ENCODE measurements at places on chromosomes 1 and 21.

GRCh38 chr1:171530676-171531075, 45.3 kb downstream of the PRRC2C start:
- no peak for DNase-seq

- no peak for DNase-seq
Observed at GRCh38 chr21:34813266-34813894, 144.6 kb downstream of the CLIC6 start.

GRCh38 chr1:164602480-164603093, 43.6 kb downstream of the PBX1 start:
- DNase-seq: no peak

DNA sequence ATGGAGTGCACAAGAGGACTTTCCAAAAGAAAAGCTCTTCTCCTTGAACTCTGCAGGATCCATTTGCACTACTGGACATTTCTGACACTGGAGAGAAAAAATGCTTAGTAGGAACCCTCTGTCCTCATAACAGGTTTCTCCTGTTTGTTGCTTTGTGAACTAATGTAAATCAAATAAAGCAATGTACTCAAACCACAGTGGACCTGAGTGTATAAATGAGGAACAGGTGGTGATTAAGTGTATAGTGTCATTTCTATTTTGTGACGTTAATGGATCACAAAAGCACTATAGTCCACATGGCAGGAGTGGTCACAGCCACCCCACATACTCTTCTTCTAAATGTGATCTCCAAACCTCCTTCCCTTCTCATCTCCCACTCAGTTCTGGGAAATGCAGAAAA, 268.4 kb upstream of the DUSP10 start:
- no peak for DNase-seq

DNA sequence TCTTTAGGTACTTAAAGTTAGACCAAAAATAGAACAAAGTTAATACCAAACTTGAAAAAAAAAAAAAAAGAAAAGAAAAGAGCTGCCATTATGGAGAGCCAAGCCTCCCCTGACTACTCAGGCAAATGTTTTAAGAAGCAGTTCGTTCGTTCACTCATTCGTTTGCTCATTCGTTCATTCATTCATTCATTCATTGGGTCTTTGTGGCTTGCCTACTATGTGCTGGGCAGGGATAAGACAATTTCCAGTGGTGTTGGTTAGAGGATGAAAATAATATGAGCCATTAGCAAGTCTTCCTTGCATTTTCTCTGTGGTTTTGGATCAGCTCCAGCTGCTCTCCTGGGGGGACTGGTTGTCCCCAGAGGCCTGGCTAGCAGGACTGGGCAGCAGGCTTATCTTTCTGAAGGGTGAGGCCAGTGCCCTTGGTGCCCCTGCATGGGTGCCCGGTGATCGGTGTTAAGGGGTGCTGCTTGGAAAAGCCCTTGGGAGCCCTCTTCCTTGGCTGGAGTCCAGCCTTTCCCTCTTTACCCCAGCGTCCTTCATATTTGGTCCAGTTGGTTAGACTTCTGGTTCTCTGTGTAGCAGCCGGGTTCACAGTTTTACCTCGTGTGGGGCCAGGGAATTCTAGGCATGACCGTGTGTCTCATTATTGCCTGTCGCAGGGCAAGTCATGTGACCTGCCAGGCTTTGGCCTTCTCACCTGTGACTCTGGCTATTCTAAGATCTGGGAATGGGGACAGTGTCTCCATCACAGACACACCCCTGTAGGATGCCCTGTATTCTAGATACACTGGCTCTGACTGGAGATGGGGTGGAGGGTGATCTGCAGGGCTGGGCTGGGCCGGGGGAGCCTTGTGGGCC, 32.8 kb downstream of the LHX4 start:
- no peak for DNase-seq
